ENCODE measurements at places on chromosomes 13 and 19.

DNA sequence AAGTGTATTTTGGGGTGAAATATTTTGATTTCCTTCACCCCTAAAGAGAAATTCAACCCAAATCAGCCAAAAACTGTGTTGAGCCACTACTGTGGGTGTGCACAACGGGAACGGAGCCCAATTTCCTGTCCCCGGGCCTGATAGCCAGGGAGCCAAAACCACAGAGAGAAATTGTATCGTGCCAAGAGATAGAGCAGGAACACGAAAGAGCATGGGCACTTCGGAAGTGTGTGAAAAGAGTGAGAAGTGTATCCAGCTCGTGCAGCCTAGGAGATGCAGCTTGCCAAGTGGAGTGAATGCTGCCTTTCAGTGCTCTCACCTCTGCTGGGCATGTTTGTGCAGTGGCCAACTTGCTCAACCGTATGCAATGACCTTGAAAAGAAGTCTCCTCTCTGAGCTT, 19.4 kb upstream of the PLEKHF1 start:
- no peak for DNase-seq

DNA sequence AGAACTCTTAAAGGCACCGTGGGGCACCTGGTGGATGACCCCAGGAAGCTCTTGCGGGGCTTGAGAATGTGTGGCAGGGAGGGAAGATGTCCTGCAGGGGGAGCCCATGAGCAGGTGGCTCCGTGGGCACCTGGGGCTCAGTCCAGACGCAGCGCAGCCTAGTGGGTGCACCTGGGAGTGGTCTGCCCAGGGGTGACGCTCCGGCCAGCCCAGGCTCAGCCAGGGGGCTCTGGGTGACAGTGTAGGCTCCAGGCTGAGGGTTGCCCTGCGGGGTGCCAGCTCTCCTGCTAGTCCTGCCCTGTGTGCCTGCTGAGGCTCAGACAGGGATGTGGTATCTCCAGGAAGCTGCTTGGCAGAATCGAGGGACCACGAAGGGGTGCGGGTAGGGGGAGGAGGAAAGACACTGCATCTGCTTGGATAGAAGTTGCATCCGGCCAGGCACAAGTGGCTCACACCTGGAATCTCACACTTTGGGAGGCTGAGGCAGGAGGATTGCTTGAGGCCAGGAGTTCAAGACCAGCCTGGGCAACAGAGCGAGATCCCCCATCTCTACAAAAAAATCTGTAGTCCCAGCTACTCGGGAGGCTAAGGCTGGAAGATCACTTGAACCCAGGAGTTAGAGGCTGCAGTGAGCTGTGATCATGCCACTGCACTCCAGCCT, 15.0 kb upstream of the PGLS start:
- DNase-seq = peak; percentile 76

GRCh38 chr13:88701551-88701950, 1030.4 kb downstream of the SLITRK5 start:
- no peak for DNase-seq

DNA sequence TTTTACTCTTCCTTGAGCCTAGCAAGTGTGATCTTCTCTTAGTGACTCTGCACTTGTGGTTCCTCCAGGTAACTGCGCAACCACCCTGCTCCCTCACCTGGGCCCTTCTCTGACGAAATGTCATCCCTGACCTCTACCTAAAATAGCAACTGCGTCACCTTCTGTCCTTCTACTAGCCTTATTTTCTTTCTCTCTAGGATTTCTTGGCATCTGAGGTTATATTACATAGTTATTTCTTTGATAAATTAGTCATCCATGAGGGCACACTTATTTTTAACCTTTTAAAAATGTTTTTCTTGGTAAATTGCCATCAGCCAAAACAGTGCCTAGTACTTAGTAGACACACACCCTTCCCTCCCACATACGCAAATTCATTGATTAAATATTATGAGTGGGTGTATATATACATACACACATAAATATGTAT, 355.5 kb downstream of the ENOX1 start:
- DNase-seq = no peak
